C1 segment of cervical spinal cord (tissue), 14 donors: ENCODE measurements at places on chromosomes 12 and 14.

DNA sequence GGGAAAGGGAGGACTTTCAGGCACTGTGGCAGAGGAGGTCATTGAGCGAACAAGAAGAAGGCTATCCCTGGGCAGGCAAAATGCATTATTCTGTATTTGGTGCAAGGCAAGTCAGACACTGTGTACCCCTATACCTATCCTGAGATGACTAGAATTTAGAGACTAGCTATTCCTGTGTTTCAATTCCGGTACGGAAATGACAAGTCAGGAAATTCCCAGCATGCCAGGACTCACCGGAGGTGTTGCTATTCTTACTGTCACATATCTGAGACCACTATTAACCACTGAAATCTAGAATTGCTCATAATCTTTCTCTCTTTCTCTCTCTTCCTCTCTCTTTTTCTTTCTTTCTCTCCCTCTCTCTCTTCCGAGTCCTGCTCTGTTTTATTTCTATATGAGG is 297.1 kb downstream of the PDZRN4 start:
- no peak for DNase-seq

- no peak for DNase-seq
Measured at GRCh38 chr14:95557291-95557690, 22.4 kb downstream of the GLRX5 start.

DNA sequence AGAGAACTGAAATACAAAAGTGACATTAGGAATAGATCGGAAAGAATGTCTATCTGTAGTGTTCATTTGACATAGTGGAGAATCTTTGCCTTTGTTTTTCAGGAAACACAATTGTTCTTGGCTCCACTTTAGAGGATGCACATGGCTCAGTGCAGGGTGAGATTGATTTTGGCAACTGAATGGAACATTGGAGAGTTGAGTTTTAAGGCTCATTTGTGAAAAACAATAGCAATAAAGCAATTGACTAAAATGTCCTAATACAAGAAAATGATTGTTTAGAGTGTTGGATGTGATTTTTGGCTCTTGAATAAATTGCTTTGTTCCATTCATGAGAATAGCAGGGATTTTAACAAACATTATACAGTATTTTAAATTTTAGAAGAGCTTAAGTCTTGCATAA is 116.4 kb downstream of the SLC38A1 start:
- DNase-seq, result no peak

- DNase-seq, result no peak
Measured at GRCh38 chr12:105036937-105037649, 47.2 kb downstream of the ALDH1L2 start.

GRCh38 chr12:8779281-8779680 is 43.1 kb upstream of the A2ML1 start:
- no peak for DNase-seq

DNA sequence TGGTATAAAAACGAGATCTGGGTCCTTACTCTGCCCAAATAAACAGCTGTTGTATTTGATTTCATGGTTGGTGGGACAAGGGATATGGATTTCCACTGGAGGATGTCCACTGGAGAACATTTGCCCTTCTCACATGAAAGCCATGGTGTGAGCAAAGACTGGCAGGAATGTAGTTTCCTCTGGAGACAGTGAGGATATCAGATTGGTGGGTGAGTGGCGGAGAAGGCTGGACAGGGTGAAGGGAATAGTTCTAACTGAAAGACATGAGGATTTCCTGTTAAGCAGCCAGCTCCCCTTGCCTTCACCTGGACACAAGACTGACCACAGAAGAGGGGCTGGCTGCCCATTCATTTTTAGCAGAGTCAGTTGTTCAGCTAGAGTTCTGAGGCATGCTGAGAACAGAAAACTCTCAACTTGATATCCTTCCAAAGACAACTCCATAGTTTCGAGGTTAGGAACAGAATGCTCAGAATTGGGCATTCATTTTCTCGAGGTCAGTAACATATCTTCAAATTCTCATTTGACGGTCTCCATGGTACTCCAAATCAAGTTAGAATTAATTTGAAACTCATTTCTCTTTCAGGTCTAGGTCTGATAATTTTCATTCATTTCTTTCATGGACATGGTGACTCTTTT is 365.7 kb downstream of the LRIG3 start:
- DNase-seq, result no peak

DNA sequence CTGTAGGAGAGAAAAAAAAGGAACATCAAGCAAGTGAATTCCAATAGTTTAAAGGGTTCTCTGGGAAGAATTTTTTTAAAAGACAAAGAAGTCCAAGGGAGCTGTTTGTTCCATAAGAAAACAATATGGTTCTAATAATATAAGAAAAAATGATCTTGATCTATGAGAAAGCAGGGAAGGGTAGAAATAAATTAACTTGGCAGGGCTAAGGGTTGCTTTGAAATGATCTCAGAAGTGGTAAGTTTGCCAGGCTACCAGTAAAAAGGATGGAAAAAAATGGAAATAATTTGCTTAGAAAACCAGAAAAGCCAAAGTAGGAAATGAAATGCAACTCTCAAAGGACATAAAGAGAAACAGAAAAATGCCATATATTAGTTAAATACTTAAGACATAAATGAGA is 41.7 kb upstream of the EMP1 start:
- DNase-seq, result no peak

DNA sequence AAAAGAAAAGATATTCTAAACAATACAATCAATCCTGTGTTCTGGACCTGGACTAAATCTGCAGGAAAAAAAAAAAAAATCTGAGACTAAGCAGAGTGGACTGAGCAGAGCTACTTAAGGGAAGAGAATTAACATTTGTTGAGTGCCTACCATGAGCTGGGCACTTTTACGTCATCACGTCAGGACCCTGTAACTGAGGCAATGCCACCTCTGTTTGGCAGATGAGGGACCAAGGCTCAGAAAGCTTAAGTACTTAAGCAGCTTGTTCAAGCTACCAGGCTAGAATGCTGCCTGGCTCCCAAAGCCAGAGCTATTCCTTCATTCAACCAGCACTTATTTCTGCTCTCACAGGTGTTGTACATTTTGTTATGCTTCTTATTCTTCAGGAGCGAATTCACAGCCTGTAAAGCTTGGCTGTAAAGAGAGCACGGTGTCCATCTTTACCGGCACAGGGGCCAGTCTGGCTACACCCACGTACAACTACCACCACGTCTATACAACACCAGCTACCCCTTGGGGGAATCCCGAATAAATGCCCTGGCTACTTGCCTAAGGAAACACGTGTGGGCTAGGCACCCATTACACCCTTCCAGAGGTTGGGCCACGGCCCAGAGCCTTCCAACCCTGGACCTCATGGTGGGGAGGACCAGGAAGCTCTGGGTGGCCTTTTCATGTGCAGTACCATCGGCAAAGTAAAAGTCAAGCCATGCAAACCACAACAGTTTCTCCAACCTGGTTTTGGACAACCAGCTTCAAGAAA is 27.0 kb downstream of the TMCC3 start:
- DNase-seq, result no peak

- no peak for DNase-seq
Measured at GRCh38 chr12:116926283-116927243, 15.8 kb downstream of the FBXW8 start.

DNA sequence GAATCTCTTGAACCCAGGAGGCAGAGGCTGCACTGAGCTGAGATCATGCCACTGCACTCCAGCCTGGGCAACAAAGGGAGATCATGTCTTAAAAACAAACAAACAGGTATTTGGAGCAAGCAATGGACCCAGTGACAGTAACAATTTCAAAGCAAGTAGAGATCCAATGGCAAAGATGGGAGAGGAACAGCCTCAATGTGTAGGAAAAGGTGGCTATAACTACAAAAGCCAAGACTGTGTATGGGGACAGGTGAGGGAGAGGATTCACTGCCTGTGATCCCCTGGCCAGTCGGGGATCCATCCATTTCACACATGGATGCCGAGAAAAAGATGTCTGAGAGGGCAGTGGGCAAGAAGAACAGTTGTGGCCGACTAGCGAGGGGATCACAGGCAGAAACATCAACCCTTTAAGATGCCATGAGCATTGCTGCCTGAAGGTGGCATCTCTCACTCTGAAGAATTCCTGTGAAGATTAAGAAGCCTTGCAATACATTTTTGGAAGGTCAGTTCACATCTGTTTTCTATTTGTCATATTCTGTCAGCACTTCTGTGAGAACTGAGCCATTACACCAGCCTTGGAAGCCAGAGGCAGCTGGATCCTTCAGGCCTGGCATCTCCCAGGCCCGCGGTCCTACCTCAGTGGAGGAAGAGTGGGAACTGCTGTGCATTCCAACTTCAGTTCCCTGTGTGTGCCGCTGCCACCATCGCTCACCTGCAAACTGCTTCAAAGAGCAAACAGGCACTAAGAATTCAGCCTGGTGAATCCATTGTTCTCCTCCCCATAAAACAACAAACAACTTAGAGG is 54.5 kb upstream of the FRS2 start:
- DNase-seq, result no peak

DNA sequence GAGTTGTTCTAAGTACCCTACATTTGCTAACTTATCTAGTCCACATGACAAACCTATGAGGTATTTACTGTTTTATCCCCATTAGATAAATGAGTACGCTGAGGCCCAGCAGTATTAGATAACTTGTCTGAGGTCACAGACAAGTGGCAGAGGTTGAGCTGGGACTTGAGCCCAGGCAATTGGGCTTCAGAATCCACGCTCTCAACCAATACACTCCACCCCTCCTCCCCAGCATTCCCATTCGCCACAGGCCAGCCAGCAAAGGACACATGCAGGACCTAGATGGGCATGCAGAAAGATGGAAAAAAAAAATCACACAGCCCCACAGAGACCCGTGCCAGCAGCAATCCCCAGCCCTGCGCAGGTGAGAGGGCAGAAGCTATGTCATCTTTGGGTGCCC is 12.4 kb downstream of the HDAC7 start:
- DNase-seq, result no peak

GRCh38 chr14:73732006-73732405 is 17.8 kb upstream of the PNMA1 start:
- DNase-seq, result no peak

DNA sequence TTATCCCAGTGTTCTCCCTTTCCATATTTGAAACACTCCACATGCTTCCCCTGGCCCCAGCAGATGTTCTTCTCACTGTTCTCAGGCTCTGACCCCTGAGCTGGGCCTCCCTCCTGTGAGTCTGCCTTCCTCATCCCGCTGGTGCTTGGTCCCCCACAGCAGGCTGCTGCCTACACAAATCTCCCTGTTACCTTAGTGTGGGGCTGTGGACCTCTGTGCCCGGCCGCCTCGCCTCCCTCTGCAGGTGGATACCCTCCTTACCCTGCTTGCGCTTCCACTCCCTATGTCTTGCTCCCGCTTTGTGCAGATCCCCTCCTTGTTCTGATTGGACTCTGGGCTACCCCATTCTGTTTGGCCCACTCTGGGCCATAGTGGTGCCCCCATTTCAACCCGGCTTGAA is 6.9 kb downstream of the DERA start:
- no peak for DNase-seq

GRCh38 chr14:47149326-47149725 is 497.7 kb upstream of the RPL10L start:
- no peak for DNase-seq

DNA sequence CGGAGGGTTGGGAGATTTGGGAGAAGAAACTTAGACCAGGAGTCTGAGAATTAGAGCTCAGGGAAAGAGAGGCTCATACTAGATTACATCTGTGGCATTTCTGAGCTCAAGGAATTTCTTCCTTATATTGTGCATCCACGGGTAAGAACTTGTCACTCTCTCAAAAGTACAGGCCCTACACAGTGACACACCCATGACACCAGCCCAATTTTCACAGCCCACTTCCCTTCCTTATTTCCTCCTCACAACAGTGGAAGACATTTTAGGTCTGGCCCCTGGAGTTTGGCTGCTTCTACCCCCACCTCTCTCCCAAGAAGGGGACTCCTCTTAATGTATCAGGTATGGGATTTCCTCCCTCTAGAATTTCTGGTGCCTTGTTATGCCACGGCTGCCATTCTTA is 9.2 kb upstream of the ZNF385A start:
- DNase-seq, result no peak

GRCh38 chr14:52153939-52154338 is 85.1 kb upstream of the NID2 start:
- no peak for DNase-seq

DNA sequence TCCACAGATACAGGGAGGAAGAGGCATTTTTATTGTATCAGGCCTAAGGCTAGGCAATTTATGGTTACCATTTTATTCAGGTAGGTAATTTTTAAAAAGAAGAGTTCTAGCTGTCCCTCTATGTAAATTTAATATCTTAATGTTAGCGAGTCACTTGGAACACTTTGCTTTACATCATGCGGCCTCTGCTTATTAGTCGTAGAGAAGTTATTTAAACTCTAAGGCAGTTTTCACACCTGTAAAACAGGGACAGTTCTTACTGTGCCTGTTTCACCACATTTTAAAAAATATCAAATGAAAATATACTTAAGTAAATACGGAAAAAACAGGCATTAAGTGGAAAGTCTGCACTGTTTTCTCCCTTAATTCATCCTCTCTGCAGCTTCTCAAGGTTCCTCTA is 71.4 kb upstream of the POC1B start:
- no peak for DNase-seq
